Inflammatory macrophage treated with lipopolysaccharide for 4 hours (primary cell): ENCODE measurements at places on chromosomes 11 and 22.
A peak's percentile ranks its signal among the peaks of the same experiment; 100 is the strongest.

DNA sequence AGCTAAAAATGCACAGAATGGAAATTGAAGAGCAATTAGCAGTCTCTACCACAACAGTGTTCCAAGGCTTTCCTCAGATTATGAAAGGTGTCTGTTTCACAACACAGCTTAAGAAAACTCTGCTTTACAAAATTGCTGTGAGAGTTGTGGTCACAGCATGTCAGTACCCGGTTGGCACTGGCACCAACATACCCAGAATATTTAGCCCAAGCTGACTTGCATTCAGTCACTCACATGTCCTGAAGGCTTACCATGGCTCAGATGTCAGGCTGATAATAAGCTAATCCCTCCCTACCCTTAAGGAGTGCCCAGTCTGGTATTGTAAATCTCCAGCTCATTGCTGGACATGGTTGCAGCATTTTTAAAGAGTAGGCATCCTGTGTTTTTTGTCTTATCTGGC is 14.9 kb downstream of the NCR3LG1 start:
- DNase-seq = no peak

DNA sequence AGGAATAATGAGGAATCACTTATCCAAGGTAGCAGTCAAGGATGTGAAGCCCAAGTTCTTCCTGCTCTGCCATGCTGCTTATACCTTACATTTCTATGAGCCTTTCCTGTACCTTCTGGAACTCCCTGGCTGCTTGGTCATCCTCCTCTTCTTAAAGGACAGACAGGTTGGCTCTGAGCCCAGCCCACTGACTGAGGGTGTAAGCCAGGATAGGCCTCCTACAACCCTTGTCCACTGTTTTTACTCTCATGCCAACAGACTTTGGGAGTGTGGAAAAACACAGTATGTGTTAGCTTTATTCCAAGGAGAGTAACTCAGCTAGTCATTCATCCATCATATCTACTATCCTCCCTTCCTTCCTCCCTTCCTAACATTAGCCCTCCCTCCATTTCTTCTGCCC is 47.5 kb downstream of the IRAG1 start:
- DNase-seq = no peak

- no peak for DNase-seq
Observed at GRCh38 chr11:37407461-37407860, 809.4 kb upstream of the RAG2 start.

- no peak for DNase-seq
Observed at GRCh38 chr11:117438371-117439000, 110.8 kb downstream of the CEP164 start.

GRCh38 chr11:44944853-44945235 is 5.8 kb downstream of the TP53I11 start:
- DNase-seq = no peak

DNA sequence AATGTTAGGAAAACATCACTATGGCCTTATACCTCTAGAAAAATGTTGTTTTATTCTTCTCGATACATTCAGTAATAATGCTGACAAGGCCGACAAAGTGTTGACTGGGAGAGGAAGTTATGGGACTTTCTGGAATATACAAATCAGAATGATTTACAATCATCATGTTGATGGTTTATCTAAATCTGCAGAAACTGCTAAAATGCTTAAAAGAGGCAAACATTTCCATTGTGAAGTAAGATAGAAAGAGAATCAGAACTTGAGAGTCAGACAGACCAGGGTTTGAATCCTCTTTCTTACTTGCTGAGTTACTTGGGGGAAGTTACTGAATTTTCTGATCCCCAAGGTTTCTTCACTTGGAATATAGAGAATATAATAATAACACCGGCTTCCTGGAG is 89.4 kb downstream of the CD44 start:
- peak; percentile 59 for DNase-seq

DNA sequence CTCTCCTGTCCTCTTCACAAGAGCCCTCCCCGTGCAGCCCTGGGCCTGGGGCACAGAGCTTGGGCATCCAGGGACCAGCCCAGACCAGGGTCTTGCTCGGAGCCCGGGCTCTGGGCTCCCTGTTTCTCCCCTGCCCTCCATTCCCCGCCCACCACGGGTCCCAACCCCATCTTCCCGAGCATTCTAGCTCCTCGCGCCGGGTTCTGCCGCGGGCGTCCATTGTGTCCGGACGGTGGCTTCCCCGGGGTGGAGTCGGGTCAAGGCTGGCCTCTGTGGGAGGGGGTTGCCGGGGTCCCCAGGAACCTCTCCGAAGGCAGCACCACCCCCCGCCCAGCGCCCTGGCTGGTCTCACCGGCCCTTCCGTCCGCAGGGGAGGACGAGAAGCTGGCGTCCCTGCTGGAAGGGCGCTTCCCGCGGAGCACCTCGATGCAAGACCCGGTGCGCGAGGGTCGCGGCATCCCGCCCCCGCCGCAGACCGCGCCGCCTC is 18.1 kb upstream of the ACR start:
- DNase-seq = no peak

GRCh38 chr22:47627556-47628253 is 865.3 kb downstream of the TBC1D22A start:
- no peak for DNase-seq

- peak; percentile 67 for DNase-seq
Observed at GRCh38 chr11:78350091-78350645, 67.5 kb downstream of the GAB2 start.

- no peak for DNase-seq
Observed at GRCh38 chr11:27786864-27787263, 86.6 kb upstream of the BDNF start.

GRCh38 chr11:78254268-78254667 is 65.5 kb downstream of the USP35 start:
- no peak for DNase-seq

DNA sequence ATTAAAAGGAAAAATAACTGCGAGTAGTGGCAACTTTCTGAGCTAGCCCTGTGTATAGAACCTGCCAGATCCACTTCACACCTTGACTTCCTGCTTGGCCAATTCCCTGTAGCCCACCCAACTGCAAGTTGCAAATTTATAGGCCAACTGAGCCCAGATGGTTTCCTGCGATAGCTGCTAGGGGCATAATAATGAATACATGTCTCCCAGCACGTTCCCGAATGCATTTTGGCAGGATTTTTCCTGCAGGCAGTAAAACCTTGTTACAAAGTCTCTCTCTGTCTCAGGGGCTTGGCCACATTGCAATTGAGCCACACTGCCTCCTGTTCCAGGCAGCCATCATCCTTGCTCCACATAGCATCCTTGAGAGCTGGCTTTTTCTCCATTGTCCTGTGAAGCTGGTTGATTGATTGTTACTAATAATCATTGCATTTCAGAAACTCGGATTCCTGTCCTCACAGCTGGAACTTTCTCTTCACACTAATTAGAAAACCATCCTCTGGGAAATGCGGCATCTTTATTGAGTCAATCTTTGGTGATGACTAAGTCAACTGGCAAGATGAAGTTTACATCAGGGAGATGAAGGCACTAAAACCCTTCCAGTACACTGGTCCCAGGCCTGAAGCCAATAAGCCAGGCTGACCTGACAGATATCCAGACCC is 18.6 kb upstream of the LMO2 start:
- no peak for DNase-seq

DNA sequence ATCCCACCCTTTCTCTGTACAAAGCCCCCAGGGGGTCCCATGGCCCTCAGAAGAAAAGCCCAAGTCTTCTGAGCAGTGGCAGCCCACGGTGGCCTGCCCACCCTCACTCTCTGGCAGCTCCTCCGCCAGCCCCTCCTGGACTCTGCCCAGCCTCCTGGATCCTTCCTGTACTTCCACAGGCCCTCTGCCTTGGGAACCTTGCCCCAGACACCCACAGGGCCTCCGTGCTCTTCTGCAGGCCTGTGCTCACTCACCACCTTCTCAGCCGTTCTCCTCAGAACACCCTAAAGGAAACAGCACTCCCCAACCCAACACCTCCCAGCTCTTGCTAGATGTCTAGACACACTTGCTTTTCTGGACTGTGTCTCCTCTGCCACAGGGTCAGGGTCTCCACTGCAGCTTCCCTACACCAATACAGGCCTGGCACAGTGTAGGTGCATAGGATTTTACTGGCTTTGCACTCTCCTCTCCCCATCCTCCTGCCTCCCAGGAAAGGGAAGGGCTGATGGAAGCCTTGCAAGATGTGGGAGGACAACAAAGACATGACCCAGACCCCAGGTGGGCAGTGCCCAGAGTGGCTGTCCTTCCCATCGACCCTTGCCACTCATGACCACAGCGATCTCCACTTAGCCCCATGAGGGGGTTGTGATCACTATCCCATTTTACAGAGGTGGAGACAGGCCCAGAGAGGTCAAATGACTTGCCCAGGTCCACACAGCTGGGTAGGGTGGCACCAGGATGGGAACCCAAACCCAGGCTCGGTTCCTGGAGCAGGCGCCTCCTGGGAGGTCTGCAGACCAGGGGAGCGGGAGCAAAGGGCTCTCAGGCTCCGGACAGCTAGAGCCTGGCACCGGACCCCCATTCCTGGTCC is 2.0 kb downstream of the SCARF2 start:
- DNase-seq = no peak

GRCh38 chr11:6962141-6962540 is 35.9 kb downstream of the ZNF215 start:
- no peak for DNase-seq

DNA sequence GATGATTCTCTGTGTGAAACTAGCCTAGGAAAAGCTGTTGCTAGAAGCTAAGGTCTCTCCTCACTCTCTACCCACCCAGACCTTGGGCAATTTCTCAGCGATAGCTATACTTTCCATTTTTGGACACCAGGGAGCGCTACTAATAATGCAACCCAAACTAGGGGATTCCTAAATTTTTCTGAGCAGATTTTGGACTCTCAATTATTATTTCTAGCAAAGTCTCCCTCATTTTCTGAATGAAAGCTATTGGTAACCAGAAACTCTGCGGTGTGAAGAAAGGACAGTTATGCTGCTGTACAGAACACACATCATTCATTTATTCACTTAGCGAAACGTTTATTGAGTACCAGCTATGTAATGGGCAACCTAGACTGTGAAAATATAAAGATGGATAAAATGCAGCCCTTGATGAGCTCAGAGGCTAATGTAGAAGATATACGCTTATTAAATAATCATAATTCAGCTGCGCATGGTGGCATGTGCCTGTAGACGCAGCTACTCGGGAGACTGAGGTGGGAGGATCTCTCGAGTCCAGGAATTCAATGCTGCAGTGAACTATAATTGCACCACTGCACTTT is 6.1 kb upstream of the STIM1 start:
- DNase-seq = peak; percentile 64

GRCh38 chr11:80383655-80384054 is 942.8 kb upstream of the TENM4 start:
- no peak for DNase-seq

- no peak for DNase-seq
Observed at GRCh38 chr11:35253237-35253636, 114.3 kb downstream of the CD44 start.

- no peak for DNase-seq
Observed at GRCh38 chr11:9507277-9507580, 46.4 kb downstream of the ZNF143 start.

DNA sequence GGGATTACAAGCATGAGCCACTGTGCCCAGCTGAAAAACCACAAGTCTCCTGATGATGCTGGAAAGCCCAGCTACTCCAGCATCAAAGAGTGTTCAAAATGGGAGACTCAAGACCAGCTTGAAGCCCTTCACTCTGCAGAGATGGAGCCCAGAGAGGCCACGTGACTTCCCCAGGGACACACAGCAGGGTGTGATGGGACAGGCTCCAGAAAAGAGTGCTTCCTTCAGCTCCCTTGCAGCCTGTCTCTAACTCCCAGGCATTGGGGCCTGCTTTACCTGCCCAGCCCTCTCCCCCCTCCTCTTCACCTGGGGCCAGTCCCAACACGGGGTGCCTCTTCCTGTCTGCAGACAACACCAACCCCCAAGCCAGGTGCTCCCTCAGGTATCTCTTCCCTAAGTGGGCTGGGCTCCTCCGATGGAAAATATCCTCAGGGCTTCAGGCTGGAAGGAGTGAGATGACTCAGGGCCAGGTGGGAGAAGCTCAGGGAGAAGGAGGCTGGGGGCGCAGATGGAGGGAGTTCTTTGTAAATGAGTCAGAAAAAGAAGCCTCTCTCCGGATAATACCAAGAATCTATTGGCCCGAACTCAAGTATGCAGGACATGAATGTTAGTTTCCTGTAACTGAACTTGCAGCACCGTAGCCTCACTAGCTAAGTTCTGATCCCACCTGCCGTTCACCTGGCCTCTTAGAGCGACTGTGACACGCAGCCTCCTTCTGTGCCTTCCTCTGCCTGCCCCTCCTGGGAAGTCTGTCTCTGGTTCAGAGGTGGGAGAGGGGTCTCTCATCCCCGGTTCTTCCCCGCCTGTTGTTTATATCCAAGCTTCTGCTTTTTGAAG is 326.6 kb downstream of the MN1 start:
- DNase-seq = no peak

- peak; percentile 99 for DNase-seq
Observed at GRCh38 chr22:44172370-44173108, 8.2 kb upstream of the PARVG start.

GRCh38 chr11:17648528-17648927 is 70.8 kb upstream of the MYOD1 start:
- no peak for DNase-seq

DNA sequence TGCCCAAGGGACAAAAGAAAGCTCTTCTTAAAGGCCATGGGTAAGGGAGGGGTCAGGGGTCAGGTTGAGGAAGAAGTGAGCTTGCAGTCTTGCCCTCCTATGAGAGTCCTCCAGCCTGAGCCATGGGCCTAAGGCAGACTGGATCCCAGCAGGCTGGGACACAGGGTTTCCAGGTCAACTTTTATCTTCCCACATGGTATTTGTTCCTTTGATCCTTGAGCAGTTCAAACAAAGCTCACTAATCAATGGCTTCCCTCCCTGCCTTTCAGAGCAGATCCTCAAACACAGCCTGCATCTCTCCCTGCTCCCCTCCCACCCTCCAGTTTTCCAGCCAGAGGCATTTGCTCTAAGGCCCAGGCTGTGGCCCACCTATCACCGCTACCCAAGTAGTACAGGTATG is 589.3 kb downstream of the INSC start:
- no peak for DNase-seq

DNA sequence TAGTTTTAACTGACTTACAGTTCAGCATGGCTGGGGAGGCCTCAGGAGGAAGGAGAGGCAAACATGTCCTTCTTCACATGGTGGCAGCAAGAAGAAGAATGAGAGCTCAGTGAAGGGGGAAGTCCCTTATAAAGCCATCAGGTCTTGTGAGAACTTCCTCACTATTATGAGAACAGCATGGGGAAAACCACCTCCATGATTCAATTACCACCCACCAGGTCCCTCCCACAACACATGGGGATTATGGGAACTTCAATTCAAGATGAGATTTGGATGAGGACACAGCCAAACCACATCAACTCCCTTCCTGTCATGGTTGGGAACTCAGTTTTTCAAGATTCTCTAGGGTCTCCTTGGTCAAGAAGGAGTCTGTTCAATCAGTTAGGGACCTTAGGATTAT is 432.9 kb upstream of the CNTN5 start:
- DNase-seq = peak; percentile 13

GRCh38 chr11:93410441-93410840 is 79.9 kb downstream of the DEUP1 start:
- no peak for DNase-seq

DNA sequence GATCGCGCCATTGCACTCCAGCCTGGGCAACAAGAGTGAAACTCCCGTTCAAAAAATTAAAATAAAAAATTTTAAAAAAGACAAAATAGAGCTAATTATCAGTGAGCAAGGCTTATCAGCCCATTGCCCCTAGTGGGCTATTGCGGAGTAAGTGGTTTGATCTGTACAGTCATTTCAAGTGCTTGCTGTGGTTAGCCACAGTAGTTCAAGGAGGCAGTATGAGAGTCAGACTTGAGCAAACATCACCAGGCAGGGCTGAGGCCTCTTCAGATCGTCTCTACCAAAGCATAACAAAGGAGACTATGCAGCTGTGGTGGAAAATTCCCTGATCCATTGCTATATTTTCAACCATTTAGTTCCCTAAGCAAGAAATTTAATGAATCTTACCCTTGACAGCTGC is 4.3 kb upstream of the SBF2 start:
- no peak for DNase-seq

- no peak for DNase-seq
Observed at GRCh38 chr11:122922893-122923292, 40.3 kb downstream of the JHY start.
